ENCODE measurements at places on chromosomes 2 and 18. TPM values are rescaled to one million over a fixed set of nuclear protein-coding genes. Genes with fewer than 3 reads are reported as not detected.

- DNase-seq, result no peak
These were observed 320.1 kb downstream of the OSR1 start for GRCh38 chr2:19038071-19039015.

DNA sequence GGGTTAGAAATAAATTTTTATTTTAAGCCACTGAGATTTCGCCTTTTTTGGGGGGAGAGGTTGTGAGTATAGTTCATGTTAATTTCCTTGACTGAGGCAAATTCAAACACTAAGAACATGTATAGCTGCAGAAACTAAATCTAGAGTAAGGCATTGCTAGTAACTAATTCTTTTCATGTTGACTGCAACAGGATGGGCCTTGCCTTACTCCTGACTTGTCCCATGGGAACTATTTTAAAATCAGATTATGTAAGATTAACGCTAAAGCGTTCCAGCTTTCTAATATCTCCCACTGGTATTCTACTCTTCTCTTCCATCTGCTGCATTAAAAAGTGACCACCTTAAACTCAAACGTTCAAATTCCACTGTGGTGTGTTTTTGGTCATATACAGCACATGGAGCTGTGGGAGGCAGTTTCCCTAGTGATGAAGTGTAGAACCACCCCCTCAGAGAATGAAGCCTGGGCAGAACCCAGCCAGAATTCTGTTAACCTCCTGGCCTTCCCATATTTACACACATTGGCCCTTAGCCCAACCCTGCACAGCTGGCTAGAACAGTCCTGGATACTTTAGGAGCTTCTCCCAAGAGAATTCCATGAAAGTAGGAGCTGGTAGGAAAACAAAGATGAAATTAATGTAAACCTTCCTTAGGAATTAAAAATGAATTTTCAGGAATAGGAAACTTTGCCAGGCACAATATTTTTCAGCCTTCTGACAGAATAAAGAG is 687.8 kb downstream of the SLC4A3 start:
- no peak for DNase-seq

DNA sequence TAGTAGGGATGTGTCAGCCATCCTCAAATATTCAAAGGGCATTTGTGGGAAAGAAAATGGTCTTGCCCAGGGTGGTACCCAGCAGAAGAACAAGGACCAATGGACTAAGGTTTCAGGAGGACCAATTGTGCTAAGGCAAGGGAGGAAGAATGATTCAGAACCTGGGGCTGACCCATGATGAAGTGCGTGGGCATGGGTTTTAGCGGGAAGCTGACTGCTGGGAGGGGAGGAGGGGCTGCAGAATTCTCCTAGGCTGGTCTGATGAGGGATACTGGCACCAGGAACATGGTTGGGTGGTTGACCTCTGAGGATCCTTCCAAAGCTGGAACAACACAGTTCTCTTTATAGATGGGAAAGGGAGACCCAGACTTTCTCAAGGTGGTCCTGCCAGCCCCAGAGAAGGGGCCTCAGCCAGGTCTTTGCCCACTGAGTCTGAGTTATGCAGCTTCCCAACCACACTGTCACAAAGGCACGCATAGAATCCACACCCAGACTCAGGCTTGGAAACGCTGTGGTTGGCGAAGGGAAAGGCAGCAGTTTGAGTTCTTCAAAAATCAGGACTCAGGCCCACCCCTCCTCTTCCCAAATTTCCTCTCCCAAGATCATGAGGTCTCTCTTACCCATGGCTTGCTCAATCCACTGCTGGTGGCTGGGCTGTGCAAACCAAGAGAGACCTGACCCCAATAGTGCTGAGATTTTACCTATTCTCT is 37.3 kb downstream of the MARCO start:
- no peak for DNase-seq

DNA sequence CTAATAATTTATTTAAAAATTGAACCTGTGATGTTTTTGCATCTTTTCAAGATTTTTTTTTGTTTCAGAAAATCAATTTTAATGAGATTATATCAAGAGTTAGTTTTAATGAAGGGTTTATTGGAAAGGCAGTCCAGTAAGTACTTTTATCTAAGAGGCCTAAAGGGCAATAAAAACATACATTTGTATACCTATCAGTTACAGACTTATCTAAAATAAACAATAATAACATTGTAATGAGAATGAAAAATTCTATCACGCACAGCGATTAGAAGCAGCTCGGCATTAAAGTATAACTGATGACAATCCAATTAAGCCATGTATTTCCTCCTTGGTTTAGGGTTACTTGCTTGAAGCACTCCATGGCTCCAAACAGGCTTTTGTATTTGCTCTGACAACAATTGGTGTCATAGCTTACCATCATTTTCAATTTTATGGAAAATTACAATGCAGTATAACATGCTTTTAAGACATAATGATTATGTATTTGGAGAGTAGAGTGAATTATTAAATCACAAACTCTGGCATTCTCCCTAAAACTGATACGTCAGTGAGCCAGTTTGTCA is 629.4 kb downstream of the TSN start:
- no peak for DNase-seq

SLC9A4 gene
- total RNA-seq, result 0.05 TPM

DNA sequence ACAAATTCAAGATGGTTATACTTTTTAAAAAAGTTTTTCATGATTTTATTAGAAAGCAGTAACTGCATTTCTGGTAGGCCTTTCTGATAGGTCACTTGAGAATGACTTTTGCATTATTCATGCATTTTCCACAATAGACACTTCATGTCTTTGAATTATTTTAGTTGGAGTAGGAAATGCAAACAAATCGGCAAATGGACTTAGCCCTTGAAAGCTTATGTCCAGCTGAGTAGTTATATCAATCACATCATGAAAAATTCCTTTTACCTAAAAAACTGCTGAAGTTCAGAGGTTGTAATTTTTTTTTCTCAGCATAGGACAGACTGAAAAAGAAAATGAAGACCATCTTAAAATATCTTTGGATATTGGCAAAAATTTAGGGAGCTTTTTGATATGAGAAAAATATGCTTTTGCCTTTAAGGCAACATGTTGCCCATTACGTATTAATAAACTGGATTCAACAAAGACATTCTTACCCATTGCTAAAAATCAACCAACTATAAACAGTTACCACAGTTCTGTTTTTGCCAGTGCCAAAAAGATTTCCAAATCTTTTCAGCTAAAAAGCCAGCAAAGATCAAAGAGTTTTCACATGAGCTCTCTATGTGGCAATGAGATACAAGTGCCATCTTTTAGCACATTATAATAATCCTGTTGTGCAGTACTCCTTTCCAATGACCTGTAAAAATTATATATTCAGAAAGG is 45.5 kb upstream of the FRZB start:
- no peak for DNase-seq

GRCh38 chr2:96159084-96159830 is 14.0 kb upstream of the DUSP2 start:
- DNase-seq, result peak; percentile 53

GRCh38 chr18:58337686-58338085 is 291.2 kb downstream of the ALPK2 start:
- no peak for DNase-seq

DNA sequence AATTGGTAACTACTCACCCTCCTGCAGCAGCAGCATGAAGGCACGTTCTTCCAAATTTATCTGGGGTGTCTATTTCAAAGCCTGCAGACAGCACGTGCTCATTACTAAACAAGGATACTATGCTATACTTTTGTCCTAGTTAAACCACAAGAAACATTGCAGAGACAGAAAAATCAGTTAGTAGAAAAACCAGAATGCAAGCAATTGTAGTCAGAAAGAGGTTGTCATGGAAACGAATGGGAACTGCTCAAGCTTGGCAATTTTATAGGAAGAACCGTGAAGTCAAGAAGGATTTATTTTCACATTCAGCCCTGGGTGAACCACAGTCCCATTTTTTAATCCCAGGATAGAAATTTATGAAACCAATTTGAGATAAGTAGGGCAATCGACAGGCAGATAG is 162.2 kb upstream of the PGAP1 start:
- DNase-seq, result no peak

RAX gene
- not detected for total RNA-seq

CNNM3 gene
- total RNA-seq, result 22.8 TPM

GKN1 gene
- total RNA-seq, result not detected

DNA sequence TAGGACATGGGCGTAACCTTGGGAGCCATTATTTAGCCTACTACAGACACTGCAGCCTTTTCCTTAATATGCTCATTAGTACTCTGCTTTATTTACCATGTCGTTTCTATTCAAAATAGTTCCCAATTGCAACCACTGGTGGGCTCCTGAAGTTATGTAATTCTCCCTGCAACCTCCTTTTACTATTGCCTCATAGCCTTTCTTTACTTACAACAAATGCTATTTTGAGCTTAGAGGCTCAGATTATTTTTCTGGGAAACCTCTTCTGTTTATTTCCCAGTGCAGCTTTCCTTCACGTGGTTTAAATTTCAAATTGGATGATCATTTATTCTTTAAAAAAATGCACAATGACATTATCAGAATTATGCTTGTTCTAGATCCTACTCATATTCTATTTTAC is 492.3 kb upstream of the TMEFF2 start:
- DNase-seq, result no peak

GRCh38 chr18:79871026-79871390 is 73.3 kb downstream of the KCNG2 start:
- DNase-seq, result no peak

GRCh38 chr2:9809448-9810088 is 33.7 kb upstream of the TAF1B start:
- no peak for DNase-seq

HRH4 gene
- not detected for total RNA-seq

DNA sequence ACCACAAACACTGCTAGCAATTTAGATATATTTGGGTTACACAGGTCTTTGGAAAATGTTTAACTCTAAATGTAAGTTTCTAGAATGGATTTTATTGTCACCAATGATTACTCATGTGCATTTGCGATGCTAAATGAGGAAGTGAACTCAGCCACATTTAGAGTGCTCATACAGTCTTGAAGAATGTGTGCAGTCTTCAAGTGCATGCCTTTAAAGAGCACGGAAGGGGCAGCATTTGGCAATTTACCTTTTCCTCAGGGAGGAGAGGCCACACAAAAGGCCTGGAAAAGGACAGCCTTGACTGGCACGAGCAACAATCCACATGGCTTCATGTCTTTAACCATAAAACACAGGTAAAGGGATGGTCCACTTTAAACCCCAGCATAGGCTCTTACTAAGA is 78.5 kb upstream of the STK17B start:
- no peak for DNase-seq

- DNase-seq, result no peak
These were observed 208.4 kb downstream of the ANAPC1 start for GRCh38 chr2:111675419-111676194.

DNA sequence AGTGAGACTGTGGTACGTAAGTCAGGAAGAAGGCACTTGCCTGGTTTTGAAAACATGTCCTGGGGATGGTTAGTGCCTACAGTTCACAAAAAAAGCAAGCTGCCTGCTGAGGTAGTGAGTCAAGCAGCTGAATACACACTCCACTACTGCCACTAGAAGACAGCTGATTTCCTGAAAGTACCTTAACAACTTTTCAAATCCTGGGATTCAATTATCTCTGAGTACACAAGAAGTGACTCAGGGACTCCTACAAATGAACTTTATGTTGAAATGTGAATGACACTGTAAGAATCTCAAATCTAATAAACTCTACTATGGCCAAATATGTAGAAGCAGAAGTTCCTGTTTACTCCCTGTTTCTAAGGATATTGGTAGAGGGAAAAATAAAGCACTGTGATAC is 58.0 kb upstream of the ARL5A start:
- no peak for DNase-seq

DNA sequence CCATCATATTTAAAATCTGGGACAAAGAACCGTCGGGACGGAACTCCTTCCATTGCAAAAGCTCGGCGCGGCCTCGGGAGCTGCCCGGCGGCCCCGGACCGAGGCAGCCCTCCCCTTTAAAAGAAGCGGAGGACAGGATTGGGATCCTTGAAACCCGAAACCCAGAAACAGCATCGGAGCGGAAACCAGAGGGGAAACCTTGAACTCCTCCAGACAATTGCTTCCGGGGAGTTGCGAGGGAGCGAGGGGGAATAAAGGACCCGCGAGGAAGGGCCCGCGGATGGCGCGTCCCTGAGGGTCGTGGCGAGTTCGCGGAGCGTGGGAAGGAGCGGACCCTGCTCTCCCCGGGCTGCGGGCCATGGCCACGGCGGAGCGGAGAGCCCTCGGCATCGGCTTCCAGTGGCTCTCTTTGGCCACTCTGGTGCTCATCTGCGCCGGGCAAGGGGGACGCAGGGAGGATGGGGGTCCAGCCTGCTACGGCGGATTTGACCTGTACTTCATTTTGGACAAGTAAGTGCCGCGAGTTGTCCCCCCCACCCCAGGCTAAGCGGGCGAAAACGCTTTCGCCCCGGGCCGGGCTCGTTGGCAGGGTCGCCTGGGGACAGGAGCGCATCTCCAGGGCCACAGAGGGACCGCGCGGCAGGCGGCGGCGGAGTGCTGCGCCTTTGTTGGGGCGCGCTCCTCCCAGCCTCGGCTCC is at the start of gene ANTXR1:
Gene ANTXR1 (plus strand): TSS at position 38 of the 698 bp plus-strand sequence. CDS start 321 bp downstream, at position 359.
- no peak for DNase-seq

- DNase-seq, result no peak
These were observed 3.5 kb upstream of the FN1 start for GRCh38 chr2:215439404-215439803.

RAB6C gene
- total RNA-seq, result not detected

- DNase-seq, result no peak
These were observed 5.2 kb downstream of the GALR1 start for GRCh38 chr18:77254711-77255405.

GRCh38 chr18:34772887-34773286 is 62.8 kb downstream of the DTNA start:
- DNase-seq, result no peak

DNA sequence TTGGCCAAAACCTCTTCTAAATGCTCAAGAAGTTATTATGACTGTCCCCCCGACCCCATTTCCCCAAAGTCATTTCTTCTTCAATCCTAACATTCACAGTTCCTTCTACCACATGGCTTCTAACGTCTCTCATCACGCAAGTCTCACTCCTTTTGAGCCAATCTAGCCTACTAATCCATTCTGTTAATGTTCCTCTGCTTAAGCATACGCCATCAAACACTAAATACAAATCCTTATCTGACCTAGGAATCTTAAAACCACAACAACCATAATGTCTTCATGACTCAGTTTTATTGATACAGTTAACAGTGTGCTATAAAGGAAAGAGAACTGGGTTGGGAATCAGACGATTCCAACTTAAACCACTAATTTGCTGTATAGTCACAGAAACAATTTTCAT is 23.9 kb downstream of the HNRNPLL start:
- DNase-seq, result no peak

DNA sequence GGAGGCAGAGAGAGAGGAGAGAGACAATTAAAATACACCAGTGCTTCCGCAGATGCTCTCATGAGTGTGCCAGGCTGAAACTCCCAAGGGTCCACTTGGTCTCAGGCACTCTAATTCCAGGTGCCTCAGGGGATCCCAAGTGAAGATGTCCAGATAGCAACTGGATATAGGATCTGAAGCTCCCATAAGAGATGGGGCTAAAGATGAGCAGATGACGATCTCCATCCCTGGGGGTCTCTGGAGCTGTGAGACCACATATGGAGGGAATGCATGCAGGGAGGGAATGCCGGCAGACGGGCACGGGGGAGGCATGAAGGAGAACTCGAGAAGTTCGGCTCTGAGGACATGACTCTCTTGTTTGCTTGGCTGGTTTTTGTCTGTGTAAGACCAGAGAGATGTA is 223.7 kb upstream of the RAB6C start:
- DNase-seq, result no peak

Data from activated T-cell treated with anti-CD3 and anti-CD28 coated beads, Interleukin-2, amount 50 U/mL, for 4 hours (primary cell).